Spinal cord (tissue), 10 donors: ENCODE measurements at places on chromosomes 12 and 14. TPM values are rescaled to one million over a fixed set of nuclear protein-coding genes. Genes with fewer than 3 reads are reported as not detected.
A peak's percentile ranks its signal among the peaks of the same experiment; 100 is the strongest.

DNA sequence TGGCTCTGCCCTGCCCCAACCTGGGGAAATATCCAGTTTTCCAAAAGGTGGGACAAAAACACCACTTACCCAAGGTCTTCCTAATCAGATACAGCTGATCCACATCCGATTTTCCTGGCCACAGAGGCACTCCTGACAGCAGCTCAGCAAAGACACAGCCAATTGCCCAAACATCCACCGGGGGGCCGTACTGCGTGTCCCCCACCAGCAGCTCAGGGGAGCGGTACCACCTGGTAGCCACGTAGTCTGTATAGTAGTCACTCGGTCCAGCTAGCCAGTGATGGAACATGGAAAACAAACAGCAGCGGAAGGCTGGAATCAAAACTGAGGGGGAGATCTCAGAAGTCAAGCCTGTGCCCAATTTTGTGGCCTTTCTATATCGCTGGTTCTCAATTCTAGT lies 28.8 kb downstream of the DMAC2L start:
- DNase-seq, result no peak

- DNase-seq, result no peak
These were observed 90.2 kb upstream of the HECTD1 start for GRCh38 chr14:31297701-31298344.

- peak; percentile 33 for DNase-seq
These were observed 163.5 kb upstream of the NEDD1 start for GRCh38 chr12:96743606-96744005.

DNA sequence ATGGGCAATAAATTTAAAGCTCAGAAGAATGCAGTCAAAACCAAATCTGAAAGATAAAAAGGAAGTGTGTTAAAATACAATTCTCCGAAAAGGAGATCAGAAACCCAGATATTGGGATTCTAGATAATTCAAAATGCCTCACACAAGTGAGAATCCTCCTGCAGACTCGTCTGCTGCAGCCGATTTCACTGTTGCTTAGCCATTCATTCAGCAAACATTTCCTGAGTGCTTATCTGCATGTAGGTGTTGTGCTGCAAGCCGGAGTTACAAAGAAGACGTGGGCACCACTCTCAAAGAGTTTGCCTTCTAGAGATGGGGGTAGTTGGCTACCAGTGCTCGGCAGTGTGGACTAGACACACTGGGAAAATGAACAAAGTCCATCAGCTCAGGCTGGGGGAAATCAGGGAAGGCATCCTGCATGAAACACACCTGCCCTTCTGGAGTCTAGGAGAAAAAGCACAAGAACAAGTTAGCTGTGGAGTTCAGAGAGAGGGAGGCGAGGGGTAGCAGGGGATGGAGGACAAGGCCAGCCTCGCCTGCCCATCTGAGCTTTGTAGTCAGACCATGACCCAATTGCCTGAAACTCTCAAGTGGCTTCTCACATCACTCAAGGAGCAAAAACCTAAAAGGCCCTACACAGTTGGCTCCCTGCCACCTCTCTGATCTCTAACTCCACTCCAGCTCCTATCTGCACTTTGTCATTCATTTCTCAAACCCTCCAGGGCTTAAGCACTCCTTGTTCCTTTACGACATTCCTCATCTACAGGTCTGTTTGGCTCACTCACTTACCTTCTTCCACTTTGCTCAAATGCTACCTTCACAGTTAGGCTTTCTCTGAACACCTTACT lies 310.0 kb upstream of the DDHD1 start:
- DNase-seq, result no peak

DNA sequence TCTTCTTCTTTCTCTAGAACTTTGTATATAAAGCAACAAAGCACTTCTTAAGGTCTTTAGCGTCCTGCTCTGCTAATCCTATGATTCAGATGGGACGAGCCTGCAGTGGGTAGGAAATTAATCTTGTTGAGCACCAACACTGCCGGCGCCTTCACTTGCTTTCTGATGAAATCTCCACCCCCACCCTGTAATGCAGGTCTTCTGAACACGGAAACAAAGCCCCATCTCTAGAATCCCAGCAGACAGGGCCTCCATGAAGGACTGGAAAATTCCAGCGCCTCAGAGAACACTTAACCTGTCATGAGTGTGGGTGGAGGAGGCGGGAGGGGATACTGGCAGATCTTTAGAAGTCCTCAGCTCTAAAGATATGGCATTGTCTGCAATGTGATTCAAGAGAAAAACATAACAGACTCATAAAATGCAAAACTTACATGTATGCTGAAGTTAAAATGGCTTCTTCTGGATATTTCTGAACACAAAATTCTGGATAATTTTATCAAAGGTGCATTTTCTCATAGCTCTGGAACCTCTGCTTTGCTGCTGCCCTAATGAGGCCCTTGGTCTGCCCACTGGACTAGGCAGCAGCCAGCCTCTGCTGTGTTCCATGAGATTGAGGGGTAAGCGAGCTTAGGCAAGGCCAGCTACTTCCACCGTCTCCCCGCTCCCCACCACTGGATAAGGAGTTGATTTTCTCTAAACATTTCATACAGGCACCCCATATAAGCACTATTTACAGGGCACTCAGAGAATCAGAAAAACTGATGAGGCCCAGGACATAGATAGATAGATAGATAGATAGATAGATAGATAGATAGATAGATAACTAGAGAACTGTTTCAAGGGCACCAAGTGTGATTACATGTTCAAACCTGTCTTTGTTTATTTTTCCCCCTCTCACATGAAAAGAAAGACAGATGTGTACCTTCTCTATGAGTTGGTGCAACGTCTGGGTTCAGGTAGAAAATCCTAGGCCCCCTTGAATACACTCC lies 43.1 kb downstream of the ZFP36L1 start:
- no peak for DNase-seq

UTP20 gene
- 18.1 TPM for total RNA-seq

LRRC43 gene
- 8.9 TPM for total RNA-seq

- no peak for DNase-seq
These were observed 48.9 kb upstream of the POC1B start for GRCh38 chr12:89574736-89575208.

PUS1 gene
- total RNA-seq, result 7.1 TPM

- DNase-seq, result no peak
These were observed 31.2 kb downstream of the TC2N start for GRCh38 chr14:91835920-91836843.

- no peak for DNase-seq
These were observed 22.8 kb upstream of the OASL start for GRCh38 chr12:121061831-121062230.

SIVA1 gene
- 83.3 TPM for total RNA-seq

- DNase-seq, result no peak
These were observed 1.5 kb downstream of the TMED8 start for GRCh38 chr14:77375164-77375950.

GRCh38 chr12:92502417-92503028 lies 200.3 kb upstream of the PLEKHG7 start:
- no peak for DNase-seq

OVCH1 gene
- 0.66 TPM for total RNA-seq

KITLG gene
- 19.2 TPM for total RNA-seq

DNA sequence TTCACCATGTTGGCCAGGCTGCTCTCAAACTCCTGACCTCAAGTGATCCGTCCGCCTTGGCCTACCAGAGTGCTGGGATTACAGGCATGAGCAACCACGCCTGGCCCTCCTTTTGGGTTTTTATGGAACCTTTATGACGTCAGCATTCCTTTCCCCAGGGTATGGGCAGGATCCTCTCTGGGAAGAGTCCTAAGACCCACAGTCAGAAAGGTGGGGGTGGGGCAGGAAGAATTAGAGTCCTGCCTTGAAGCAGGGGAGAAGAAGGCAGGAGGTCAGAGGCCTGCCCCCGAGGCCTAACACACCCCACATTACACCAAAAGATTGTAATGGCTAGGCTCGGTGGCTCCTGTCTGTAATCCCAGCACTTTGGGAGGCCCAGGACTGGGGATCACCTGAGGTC lies 30.8 kb upstream of the CDK17 start:
- no peak for DNase-seq

DNA sequence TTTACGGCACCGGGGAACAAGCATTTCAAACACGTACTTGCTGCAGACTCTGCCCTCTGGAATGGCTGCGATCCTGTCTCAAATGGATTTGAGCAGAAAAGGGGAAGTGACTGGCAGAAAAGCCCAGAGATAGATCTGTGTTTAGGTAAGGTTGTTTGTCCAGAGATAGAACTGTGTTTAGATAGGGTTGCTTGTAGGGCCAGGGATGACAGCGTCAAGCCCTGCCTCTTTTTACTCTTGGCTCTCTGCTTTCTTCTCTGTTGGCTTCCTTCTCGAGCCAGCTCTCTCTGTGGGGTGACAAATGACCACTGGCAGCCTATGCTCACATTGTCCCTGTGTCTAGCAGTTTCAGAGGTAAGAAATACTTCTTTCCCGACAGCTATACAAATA lies 11.4 kb downstream of the DGLUCY start:
- DNase-seq, result no peak

GRCh38 chr12:107369679-107370078 lies 276.3 kb upstream of the CRY1 start:
- DNase-seq, result no peak

GRCh38 chr12:59134750-59135149 lies 214.4 kb upstream of the LRIG3 start:
- no peak for DNase-seq

FERMT2 gene
- 162 TPM for total RNA-seq

- DNase-seq, result no peak
These were observed 60.4 kb downstream of the RASSF8 start for GRCh38 chr12:26018926-26019325.

TCL1B gene
- total RNA-seq, result not detected

CCDC196 gene
- total RNA-seq, result not detected

DNA sequence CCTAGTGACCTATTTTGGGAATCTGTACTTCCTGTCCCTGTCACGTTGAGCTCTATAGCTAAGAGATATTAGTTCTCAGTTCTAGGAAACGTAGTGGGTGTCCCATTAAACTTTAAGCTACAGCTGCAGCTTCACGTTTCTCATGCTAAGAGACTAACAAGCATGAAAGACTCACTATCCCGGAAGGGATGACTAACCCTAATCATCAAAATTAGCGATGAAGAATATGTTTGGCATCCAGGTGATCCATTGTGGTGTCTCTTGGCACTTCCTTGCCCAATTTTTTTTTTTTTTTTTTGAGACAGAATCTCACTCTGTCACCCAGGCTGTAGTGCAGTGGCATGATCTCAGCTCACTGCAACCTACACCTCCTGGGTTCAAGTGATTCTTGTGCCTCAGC lies 11.0 kb upstream of the LALBA start:
- no peak for DNase-seq

DNA sequence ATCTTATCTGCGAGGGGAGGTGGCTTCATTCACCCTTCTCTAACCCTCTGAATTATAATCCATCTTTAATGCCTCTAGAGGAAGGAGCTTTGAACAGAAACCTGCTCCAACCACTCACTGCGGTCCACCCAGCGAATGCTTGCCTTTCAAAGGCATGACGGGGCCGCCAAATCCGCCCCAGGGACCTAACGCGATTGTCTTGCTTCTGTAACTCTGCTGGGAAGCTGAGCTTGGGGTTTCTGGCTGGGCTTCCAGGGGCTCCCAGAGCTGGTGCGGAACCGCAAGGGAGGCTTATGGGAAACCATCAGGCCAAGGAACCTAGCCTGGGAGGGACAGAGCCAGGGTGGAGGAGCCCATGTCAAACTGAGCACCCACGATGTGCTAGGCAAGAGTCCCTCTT lies 231.2 kb upstream of the LHX5 start:
- DNase-seq, result no peak

GRCh38 chr12:112347581-112347982 lies 34.6 kb downstream of the HECTD4 start:
- DNase-seq, result peak; percentile 20

GRCh38 chr12:108358580-108358965 lies 19.5 kb upstream of the CMKLR1 start:
- DNase-seq, result no peak

- DNase-seq, result no peak
These were observed 3.8 kb downstream of the ZBTB42 start for GRCh38 chr14:104804481-104805325.

RASSF3 gene
- 18.7 TPM for total RNA-seq

AQP2 gene
- total RNA-seq, result not detected

- DNase-seq, result no peak
These were observed 18.8 kb downstream of the SLC35F4 start for GRCh38 chr14:57847096-57847495.

KRT5 gene
- 0.99 TPM for total RNA-seq

DNA sequence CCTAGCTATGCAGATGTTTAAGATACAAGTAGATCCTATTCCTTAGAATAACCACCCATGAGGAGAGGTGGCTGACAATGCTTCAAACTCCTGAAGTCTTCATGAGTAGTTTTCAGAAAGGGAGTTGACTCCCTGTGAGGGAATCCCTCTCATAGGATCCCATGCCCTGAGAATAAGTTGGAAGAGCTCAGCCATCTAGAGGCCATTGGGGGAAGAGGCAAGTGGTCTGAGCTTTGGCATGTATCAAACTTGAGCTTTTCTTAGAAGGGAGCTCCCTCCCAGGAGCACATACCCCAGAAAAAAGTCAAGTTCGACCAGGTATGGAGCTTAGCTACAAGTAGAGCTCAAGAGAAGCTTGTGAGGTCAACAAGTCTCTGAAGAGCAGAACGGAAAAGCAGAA lies 165.7 kb upstream of the RBM19 start:
- DNase-seq, result no peak

LTBP2 gene
- 20.8 TPM for total RNA-seq

DNA sequence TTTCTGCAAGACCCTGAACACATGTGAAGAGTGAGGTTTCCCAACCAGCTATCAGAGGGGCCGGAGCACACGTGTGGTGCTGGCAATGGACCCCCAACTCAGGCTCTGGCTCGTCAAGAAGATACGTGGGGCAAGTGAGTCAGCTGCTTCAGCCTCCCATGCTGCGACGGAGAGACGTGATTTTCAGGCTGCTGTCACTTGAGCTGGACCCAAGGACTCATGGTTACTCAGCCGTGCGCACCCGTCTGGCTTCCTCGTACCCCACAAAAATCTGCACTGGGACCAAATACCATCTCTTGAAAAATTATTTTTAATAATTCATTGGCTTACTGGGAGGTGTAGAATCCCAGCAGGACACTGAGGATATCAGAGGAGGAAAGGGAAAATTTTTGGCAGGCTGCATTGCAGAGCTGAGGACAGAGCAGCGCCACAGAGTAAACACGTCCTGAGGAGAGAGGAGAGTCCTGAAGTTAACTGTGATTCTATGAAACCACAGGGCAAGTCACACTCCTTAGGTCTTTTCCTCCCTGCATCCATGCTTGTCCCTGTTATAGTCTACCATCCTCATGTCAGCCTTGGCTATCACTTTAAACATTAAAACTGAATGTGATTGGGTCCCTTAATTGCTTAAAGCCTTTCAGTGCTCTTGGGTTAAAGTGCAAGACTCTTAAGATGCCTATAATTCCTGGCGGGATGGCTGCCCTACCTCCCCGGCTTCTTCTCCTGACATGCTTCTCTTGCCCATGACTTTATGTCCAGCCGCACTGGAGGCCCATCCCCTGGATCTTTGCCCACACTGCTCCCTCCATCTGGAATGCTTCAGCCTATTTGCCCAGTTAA lies 95.3 kb upstream of the SLC35F4 start:
- no peak for DNase-seq
